ENCODE measurements at places on chromosomes 2 and 18.

DNA sequence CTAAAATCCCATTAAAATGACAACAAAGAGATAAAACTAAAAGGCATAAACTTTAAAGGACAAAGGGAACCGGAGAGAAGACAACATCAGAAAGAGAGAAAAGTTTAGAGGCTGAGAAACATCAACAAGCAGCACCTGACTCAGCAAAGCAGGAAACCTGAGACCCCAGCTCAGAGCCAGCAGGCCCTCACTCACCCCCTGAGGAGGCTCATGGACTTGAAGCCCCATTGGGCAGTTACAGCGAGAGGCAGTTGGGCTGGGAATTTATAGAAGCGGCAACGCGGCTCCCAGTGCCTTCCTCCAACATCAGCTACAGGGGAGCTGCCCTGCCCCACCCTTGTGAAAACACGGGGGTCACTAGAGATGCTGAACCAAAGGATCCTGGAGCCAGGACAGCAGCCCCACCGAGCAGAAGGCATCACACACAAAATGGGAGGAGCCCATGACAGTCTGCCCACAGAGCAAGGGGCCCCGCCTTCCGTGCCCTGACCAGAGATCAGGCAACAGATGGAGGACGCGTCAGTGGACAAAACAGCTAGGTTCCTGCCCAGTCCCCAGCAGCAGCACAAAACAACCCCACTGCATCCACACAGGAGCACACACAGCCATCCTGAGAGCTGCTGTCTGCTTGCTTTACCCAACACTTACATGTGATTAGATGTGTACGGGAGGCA lies 52.7 kb downstream of the CMPK2 start:
- no peak for DNase-seq

- DNase-seq: no peak
Observed at GRCh38 chr2:176390276-176391147, 121.3 kb downstream of the MTX2 start.

DNA sequence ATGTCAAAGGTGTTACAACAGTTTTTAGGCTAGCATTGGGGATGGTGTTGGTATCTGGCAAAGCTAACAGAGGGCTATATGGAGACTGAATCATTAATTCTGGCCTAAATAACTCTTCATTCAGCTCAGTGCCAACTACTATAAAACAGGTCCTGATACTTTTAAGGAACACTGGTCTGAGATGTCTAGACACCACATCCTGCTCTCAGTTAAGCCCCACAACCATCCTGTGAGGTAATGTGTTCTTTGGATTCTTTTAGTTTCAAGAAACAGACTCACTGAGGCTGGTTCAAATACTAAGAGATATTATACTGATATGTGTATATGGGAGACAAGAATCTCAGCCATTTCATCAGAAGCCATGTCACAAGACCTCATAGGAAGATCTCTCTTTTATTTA lies 14.2 kb upstream of the HK2 start:
- no peak for DNase-seq

- no peak for DNase-seq
Observed at GRCh38 chr18:70663141-70663540, 374.3 kb downstream of the SOCS6 start.

GRCh38 chr18:68739462-68739861 lies 24.6 kb upstream of the TMX3 start:
- no peak for DNase-seq

- DNase-seq: no peak
Observed at GRCh38 chr2:67930156-67930555, 132.6 kb downstream of the C1D start.

DNA sequence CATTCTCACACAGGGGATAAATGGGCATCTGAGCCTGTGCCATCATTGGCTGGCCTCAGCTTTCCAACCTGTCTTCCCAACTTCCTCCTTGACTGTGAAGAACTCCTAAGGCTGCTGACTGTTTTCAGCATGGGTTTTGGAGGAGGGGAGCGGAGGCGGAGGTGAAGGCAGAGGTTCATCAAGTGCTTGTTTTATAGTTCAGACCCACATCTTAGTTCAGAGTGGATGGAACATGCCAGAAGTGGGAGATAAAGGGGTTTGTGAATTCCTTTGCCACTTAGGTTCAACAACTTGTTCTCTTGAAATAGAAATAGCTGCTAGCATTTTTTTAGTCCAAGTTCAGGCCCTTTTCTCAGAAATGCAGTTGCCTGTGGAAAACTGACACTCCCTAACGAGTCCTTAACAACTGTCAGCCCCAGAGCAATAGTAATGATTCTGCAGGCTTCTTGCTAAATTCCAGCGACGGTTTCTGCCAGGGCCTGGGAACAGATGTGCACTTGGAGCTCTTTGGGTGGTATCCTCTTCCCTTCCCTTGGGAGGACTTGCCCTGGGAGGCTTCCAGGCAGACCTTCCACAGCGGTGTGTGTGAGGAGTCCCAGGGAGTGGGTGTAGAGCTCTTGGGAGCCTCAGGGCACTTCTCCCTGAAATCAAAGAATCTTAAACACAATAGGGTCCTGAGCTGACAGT lies 30.1 kb upstream of the ITGA6 start:
- no peak for DNase-seq

DNA sequence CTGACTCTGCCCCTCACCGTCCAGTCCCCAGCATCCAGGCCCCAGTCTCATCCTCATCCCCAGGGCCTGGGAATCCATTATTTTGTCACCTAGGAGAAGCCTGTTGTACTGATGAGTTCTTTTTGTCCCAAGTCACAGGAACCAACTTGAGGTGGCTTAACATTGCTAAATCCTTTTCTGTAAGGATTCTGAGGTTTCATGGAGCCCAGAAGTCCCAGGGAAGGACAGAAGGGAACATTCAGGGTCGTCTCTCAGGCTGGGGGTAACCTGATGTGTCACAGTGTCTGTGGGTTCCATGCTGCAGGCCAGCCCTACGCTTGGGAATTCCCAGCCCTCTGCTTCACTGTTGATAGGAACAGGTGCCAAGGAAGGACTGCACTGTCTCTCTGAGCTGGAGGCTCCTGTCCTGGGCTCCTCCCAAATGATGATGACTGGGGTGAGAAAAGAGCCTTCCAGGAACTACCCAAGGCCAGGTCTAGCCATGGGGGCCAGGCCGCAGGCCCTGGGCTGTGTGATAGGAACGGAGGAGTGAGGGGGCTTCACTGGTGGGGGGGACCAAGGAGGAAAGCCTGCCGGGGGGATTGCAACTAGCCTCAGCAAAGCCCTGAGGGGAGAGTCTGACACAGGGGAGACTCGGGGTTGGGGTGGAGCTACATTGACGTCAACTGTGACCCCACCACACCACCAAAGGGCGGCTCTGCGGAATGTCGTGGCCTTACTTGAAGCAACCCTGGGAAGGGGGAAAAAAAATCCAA lies 145.7 kb downstream of the SMAD7 start:
- DNase-seq: no peak

- no peak for DNase-seq
Observed at GRCh38 chr2:103873716-103874351, 980.1 kb upstream of the POU3F3 start.

DNA sequence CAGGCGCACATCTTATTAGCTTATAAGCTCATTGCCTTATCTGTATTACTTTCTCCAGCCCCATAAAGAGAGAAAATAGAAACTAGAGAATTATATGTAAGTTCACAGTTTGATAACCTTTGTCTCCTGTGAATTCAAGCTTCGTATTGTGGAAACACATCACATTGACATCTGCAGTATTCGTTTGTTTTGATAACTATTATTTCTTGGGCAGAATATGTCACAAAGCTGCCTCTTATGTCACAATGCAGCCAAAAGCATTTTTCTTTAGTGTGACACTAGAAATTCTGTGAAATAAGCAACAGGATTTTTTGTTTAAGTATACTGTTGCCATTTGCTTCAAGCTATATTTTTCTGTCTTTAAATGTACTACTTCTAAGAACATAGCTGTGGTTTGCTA lies 221.5 kb downstream of the DOK6 start:
- DNase-seq: no peak

DNA sequence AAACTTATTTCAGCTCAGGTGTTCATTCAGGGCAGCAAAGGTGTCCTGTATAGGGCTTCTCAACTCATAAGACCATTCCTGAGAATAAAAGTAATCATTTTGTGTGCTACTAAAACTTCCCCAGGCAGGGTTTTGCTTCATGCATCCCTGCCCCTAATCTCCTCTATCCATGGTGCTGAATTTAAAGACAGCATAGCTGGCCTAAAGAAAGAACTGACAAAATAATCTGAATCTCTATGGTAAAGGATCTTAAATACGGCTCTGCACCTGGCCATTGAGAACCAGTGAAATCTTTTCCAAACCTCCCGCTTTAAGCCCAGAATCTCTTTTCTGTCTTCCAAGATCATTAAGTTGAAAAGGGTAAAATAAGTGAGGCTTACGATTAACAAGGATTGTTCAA lies 292.1 kb upstream of the KLHL29 start:
- no peak for DNase-seq

GRCh38 chr2:48982887-48983435 lies 171.4 kb downstream of the FSHR start:
- DNase-seq: no peak

GRCh38 chr2:102278720-102279390 lies 32.5 kb upstream of the IL1RL1 start:
- no peak for DNase-seq

- DNase-seq: no peak
Observed at GRCh38 chr2:164934401-164935117, 20.8 kb downstream of the SLC38A11 start.

DNA sequence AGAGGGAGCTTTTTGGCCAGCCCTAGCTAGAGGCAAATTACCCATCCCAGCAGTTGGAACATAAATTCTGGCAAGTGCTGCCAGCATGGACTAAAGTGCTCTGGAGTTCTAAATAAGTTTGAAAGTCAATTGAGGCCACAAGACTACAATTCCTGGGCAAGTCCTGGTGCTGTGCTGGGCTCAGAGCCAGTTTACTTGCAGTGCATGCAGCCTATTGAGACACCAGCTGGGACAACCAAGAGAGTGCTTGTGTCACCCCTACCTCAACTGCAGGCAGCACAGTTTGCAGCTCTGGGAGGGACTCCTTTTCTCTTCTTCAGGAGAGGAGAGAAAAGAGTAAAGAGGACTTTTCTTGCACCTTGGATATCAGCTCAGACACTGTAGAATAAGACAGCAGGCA lies 277.2 kb upstream of the TMEFF2 start:
- no peak for DNase-seq

DNA sequence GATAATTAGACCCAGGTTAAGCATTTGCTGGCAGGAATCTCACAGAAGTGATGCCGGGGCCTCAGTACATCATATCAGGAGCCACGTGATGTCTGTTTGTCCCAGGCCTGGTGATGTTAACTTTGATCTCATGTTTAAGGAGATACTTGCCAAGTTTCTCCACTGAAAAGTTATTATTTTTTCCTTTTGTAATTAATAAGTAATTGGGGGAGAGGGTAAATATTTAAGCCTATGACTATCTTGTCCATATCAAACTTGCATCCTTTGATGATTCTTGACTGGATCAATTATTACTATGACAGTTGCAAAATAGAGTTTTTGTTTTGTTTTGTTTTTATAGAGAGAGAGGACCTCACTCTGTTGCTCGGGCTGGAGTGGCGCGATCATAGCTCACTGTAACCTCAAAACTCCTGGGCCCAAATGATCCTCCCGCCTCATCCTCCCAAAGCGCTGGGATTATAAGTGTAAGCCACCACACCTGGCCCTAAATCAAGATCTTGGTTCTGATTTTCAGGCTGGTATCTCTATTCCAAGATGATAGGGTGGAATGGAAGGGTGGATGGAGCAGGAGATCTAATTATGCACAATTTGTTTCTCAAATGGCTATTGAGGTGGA lies 46.4 kb downstream of the SLC4A1AP start:
- no peak for DNase-seq

- DNase-seq: no peak
Observed at GRCh38 chr18:68608851-68609490, 105.9 kb downstream of the TMX3 start.

- no peak for DNase-seq
Observed at GRCh38 chr18:51275712-51276476, 78.4 kb upstream of the MEX3C start.

DNA sequence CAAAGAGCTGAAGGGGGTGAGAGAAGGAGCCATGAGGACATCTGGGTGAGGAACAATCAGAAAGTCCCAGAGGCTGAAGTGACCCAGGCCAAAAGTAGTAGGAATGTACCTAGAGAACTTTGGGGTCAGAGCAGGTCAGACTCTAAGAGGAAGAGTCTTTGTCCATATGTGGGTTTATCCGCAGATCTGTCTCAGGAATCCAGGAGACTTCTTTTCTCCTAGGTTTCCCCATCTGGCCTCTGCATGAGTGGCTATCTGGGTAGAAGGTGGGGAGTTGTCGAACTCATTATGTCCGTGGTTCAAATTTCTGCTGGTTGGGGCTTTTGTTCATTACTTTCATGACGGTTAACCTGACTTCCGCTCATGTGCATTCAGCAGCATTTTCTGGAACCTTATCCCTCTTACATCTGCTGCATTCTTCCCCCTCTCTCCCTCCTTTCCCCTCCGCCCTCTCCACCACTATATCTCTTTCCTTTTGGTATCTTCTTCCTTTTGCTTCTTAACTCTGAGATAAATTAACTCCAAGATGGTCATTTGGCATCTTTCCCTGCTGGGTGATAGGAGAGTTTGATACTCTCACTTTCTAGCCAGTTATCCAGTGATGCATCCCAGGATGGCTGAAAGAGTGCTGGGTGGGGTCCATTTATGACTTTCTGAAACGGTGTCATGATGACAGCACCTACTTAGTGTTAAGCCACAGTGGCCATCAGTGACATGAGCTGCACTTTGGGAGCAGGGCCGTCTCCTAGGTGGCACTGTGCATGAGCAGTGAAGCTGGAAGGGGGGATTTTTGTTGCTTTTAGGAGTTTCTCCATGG lies 2.1 kb downstream of the LIPG start:
- no peak for DNase-seq

GRCh38 chr18:76475450-76476194 lies 19.4 kb downstream of the ZNF516 start:
- DNase-seq: no peak

DNA sequence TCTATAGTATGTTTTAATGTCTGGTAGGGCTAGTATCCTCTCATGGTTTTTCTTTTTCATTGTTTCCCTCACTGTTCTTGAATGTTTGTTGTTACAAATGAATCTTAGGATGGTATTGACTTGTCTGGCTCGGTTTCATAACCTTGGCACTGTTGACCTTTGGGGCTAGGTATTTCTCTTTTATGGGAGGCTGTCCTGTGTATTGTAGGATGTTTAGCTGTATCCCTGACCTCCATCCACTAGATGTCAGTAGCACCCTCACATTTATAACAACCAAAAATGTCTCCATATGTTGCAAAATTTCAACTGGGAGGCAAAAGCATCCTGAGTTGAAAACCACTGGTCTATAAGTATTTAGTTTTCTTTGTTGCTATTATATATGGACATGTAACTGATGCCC lies 7.0 kb upstream of the AOX1 start:
- no peak for DNase-seq

DNA sequence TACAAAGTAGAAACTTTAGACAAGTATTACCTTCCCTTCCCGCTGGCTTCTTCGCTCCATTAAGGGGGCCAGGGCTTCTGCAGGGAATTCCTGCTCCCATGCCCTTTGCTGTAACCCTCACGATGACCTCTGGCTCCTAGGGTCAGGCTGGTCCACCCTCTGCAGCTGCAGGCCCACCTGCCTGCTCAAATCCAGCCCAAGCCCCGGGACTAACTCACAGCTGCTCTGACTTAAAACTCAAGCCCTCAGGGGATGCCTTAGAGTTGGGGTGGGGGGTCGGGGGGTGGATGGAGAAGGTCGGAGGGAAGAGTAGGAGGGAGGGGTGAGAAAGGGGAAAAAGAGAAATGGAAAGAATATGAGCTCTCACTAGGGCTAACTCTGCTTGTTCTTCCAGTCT lies 4.9 kb downstream of the IGFBP5 start:
- no peak for DNase-seq

All from progenitor cell of endocrine pancreas (in vitro differentiated cells).